ENCODE measurements at places on chromosomes 7 and 10.

GRCh38 chr7:150927956-150928344 lies 50.2 kb downstream of the KCNH2 start:
- no peak overlapping the region for H3K4me3 ChIP-seq
- H3K36me3 ChIP-seq, result no peaks in the 10 kb centered on the region
- H3K27ac ChIP-seq, result no peak overlapping the region
- H3K4me1 ChIP-seq, result no peaks in the 10 kb centered on the region
- peaks cover 2% of the 10 kb centered on the region for H3K27me3 ChIP-seq
- DNase-seq, result no peak

- H3K27me3 ChIP-seq, result no peaks in the 10 kb centered on the region
- H3K36me3 ChIP-seq, result no peaks in the 10 kb centered on the region
- H3K4me1 ChIP-seq, result peaks cover 6% of the 10 kb centered on the region
- H3K27ac ChIP-seq, result no peak overlapping the region
- no peak overlapping the region for H3K4me3 ChIP-seq
- DNase-seq, result no peak
Measured at GRCh38 chr10:5951721-5952407, 25.5 kb downstream of the IL15RA start.

GRCh38 chr7:121530227-121531174 lies 134.4 kb upstream of the FAM3C start:
- H3K27me3 ChIP-seq, result peaks cover 5% of the 10 kb centered on the region
- H3K4me1 ChIP-seq, result peaks cover 16% of the 10 kb centered on the region
- H3K4me3 ChIP-seq, result peak overlapping the region; percentile 34
- DNase-seq, result peak; percentile 100

GRCh38 chr7:47677664-47678063 lies 95.8 kb upstream of the TNS3 start:
- no peaks in the 10 kb centered on the region for H3K27me3 ChIP-seq
- no peak overlapping the region for H3K4me3 ChIP-seq
- no peak for DNase-seq
- H3K36me3 ChIP-seq, result no peaks in the 10 kb centered on the region
- no peak overlapping the region for H3K27ac ChIP-seq
- H3K4me1 ChIP-seq, result no peaks in the 10 kb centered on the region

DNA sequence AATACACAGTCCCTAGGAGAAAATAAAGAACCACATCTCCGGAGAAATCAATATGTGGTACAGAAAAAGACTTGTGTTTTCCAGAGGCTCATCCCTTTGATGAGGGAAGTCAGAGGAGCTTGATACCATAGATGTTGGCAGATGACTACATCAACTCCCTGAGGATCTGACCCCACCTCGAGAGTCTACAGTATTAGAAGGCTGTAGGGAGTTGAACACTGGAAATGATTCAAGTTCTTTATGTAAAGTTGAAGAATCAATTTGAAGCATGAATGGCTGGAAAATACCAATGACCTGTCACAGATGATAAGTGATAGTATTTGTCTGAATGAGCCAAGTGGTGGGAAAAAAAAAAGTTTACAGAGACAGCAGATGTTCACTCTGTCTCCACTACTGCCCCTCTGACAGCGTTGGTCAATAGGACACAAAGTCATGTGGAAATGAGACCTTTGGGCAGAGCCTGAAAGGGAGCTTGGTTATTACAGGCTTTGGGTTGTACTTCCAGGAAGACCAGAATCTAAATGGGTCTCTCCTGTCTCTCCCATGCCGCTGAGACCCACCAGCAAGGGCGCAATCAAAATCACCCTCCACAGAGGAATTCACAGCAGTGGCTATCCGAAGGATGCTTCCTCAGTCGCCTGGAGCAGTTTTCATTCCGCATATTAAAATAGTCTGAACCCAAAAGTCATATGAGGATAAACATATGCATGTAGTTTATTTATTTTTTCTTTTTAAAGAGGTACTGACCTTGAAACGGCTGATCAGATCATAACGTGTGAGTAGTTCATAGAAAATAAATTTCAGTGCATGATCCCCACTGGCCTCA lies 185.7 kb downstream of the PPP1R17 start:
- no peak overlapping the region for H3K27ac ChIP-seq
- no peak for DNase-seq
- no peak overlapping the region for H3K4me3 ChIP-seq
- H3K4me1 ChIP-seq, result no peaks in the 10 kb centered on the region
- no peaks in the 10 kb centered on the region for H3K27me3 ChIP-seq

DNA sequence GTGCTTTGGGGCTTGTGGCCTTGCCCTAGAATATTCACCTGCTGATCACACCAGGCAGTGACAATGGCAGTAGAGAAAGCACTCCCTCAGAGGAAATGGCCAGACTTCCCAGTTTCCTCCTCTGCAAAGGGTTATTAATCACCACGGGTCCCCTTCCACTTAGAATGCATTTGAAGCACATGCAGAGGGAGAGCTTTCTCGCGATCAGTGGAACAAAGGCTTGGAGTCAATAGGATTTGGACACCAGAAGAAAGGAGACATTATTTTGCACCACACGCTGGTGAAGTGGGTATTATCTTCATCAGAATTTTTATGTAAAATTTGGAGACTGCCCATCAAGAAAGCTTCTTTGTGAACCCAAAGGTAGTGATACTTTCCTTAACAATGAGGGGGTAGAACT lies 35.4 kb upstream of the INHBA start:
- no peaks in the 10 kb centered on the region for H3K27me3 ChIP-seq
- no peak for DNase-seq
- H3K4me1 ChIP-seq, result no peaks in the 10 kb centered on the region
- H3K27ac ChIP-seq, result no peak overlapping the region
- no peak overlapping the region for H3K4me3 ChIP-seq

DNA sequence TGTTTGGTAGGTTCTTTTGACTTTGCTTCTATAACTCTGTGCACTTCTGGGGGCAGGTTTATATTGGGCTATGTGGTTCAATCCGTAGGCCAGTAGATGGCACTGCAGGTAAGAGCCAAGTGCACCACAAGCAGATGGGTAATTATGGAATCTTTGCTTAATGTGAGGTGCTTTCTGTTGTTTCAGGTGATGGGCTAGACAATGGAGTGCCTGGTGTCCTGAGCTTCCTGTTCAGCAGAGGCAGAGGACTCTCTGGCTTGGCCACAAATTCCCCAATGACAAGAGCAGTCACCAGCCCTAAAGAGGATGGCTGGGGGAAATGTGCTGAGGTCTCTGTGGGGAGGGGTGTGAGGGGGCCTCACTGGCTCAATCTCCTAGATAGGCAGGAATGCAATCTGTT lies 455.0 kb downstream of the CCSER2 start:
- no peaks in the 10 kb centered on the region for H3K4me1 ChIP-seq
- H3K27me3 ChIP-seq, result no peaks in the 10 kb centered on the region
- H3K36me3 ChIP-seq, result no peaks in the 10 kb centered on the region
- H3K27ac ChIP-seq, result no peak overlapping the region
- H3K4me3 ChIP-seq, result no peak overlapping the region

- H3K27ac ChIP-seq, result no peak overlapping the region
- H3K4me1 ChIP-seq, result no peaks in the 10 kb centered on the region
- no peaks in the 10 kb centered on the region for H3K36me3 ChIP-seq
- H3K4me3 ChIP-seq, result no peak overlapping the region
Measured at GRCh38 chr7:66167773-66168387, 37.3 kb upstream of the TPST1 start.

DNA sequence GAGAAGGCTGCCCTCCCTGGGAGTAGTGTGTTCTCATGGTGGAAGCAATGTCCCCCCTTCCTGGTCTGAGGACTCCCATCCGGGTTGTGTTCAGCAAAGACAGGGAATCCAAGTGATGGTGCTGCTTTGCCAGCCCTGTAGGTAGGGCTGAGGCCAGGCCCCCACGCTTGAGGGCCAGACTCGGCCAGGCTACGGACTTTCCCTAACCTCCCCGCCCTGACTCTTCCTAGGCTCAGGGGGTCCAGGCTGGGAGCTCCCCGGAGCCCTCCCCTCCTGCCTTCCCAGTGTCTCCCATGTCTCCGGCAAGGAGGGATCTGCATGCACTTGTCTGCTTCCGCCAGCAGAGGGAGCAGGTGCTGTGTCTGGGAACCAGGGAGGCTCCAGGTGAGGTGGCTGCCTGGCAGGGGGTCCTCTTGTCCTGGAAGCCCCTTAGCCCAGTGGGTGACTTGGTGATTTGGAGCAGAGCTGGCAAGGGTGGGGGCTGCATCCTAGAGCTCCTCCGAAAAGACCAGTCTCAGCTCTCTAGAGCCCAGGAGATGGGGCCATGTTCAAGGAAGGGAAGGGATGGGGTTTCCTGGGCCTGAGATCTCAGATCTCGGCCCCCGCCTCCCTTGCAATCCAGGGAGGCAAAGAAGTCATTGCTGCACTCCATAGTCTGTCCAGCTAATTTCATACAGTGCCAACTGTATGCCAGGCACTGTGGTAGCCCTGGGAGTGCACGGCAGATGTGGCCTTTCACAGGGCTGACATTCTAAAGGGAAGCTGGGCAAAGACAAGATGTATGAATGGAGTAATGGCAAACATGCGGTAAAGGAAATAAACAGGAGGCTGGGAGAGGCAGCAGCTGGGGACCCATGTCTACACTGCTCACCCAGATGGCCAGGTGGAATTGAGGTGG lies 20.3 kb upstream of the SFRP5 start:
- no peak for DNase-seq
- no peaks in the 10 kb centered on the region for H3K4me1 ChIP-seq
- peaks cover 18% of the 10 kb centered on the region for H3K27me3 ChIP-seq

DNA sequence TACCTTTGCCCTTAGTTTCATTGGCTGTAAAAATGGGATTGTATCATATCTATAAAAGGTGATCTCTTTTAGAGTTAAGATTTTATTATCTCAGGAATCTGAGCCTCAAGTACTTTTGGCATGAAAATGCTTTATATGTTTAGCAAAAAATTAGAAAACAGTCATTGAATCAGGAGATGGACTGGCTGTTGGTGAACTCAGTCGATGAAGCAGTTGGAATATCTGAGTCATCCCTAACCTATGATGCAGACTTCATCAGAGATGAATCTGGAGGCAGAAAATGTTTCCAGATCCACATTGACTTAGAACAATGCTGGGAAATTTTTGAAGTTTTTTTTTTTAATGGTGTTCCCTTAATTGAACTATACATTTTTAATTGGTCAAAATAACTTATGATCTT lies 228.5 kb downstream of the SLC25A13 start:
- H3K27ac ChIP-seq, result no peak overlapping the region
- DNase-seq, result peak; percentile 90
- no peaks in the 10 kb centered on the region for H3K36me3 ChIP-seq
- H3K4me3 ChIP-seq, result no peak overlapping the region
- no peaks in the 10 kb centered on the region for H3K27me3 ChIP-seq

DNA sequence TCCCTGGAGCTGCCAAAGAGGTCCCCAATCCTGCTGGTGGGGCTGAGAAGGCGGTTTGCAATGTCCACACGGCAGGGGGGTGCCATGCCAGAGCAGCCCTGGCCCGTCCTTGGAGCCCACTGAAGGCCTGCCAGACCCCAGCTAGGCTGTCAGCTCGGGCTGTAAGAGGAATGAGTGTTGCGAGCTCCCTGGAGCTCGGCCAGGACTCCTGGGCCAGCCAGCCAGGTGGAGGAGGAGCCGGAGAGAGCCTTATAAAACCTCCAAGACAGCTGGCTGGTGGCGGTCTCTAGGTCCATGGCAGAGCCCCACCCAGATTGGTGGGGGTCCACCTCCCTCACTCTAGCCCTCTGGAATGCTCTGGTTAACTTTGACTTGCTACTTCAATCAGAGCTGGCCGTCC lies 55.1 kb upstream of the CALN1 start:
- no peak overlapping the region for H3K4me3 ChIP-seq
- no peak overlapping the region for H3K27ac ChIP-seq
- no peaks in the 10 kb centered on the region for H3K4me1 ChIP-seq
- H3K27me3 ChIP-seq, result no peaks in the 10 kb centered on the region

DNA sequence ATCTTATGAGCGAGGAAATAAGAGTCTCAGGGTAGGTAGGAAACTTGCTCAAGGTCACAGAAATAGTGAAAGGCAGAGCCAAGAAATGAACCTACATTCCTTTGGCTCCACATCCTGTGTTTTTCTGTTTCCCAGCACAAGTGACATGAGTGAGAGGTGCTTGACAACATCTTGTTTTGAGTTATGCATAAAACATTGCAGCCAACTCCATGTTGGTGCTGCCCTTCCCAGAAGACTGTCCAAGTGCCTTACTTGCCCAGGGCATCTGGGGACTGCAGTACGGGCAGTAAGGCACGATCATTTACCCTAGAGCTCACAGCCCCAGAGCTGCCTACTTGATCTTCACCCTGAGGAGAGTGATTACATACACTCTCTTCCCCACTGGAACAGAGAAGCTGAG lies 148.8 kb downstream of the NOC3L start:
- H3K27me3 ChIP-seq, result no peaks in the 10 kb centered on the region
- no peak overlapping the region for H3K4me3 ChIP-seq
- H3K36me3 ChIP-seq, result no peaks in the 10 kb centered on the region
- no peak overlapping the region for H3K27ac ChIP-seq

GRCh38 chr10:49713266-49713665 lies 33.8 kb downstream of the C10orf53 start:
- H3K4me3 ChIP-seq, result no peak overlapping the region
- H3K4me1 ChIP-seq, result no peaks in the 10 kb centered on the region
- DNase-seq, result no peak
- peaks cover 2% of the 10 kb centered on the region for H3K27me3 ChIP-seq

- H3K27me3 ChIP-seq, result no peaks in the 10 kb centered on the region
- no peak overlapping the region for H3K4me3 ChIP-seq
- no peaks in the 10 kb centered on the region for H3K4me1 ChIP-seq
Measured at GRCh38 chr10:11949152-11949551, 93.5 kb downstream of the UPF2 start.

- no peak overlapping the region for H3K4me3 ChIP-seq
- no peaks in the 10 kb centered on the region for H3K27me3 ChIP-seq
- H3K36me3 ChIP-seq, result no peaks in the 10 kb centered on the region
- DNase-seq, result no peak
- no peaks in the 10 kb centered on the region for H3K4me1 ChIP-seq
Measured at GRCh38 chr7:126755381-126755780, 497.4 kb downstream of the GRM8 start.

GRCh38 chr7:79593866-79594301 lies 140.4 kb upstream of the MAGI2 start:
- H3K4me3 ChIP-seq, result no peak overlapping the region
- no peaks in the 10 kb centered on the region for H3K4me1 ChIP-seq
- DNase-seq, result no peak
- H3K27ac ChIP-seq, result no peak overlapping the region
- no peaks in the 10 kb centered on the region for H3K36me3 ChIP-seq

DNA sequence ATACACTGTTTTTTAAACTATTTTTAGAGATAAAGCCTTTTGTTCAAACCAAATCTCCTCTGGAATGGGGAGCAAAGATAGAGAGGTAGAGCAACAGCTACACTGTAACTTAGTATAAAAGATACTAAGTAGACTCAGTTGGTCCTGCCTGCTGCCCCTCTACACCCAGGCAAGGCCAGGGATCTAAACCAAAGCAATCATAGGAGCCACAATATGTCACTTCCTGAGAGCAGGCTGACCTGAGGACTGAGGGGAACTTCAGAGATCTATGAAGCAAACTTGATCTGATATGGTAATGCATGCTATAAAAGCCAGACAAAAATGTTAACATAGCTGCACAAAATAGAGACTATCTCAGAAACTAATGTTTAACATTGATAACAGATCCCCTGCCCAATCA lies 7.0 kb upstream of the TRDMT1 start:
- peak overlapping the region; percentile 23 for H3K27ac ChIP-seq
- no peak overlapping the region for H3K4me3 ChIP-seq
- DNase-seq, result no peak
- no peaks in the 10 kb centered on the region for H3K36me3 ChIP-seq

GRCh38 chr7:15370441-15370840 lies 191.4 kb downstream of the AGMO start:
- no peaks in the 10 kb centered on the region for H3K36me3 ChIP-seq
- no peak overlapping the region for H3K27ac ChIP-seq
- no peaks in the 10 kb centered on the region for H3K27me3 ChIP-seq
- H3K4me1 ChIP-seq, result no peaks in the 10 kb centered on the region
- H3K4me3 ChIP-seq, result no peak overlapping the region
